ENCODE measurements at places on chromosomes 1 and 21.
A peak's percentile ranks its signal among the peaks of the same experiment; 100 is the strongest.

DNA sequence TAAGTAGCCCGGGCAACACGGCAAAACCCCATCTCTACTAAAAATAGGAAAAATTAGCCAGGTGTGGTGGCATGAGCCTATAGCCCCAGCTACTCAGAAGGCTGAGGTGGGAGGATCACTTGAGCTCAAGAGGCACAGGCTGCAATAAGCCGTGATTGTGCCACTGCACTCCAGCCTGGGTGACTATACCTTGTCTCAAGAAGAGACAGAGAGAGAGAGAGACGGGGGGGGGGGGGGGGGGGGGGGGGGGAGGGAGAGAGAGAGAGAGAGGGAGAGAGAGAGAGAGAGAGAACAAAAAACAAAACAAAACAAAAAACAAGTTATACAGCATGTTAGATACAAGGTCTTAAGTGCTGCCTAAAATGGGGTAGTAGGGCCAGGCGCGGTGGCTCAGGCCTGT, 77.8 kb upstream of the ZNF281 start:
- DNase-seq = no peak

- DNase-seq = no peak
Measured at GRCh38 chr1:100995198-100995988, 30.2 kb downstream of the DPH5 start.

GRCh38 chr1:10866321-10867093, 70.1 kb upstream of the CASZ1 start:
- DNase-seq = peak; percentile 47

DNA sequence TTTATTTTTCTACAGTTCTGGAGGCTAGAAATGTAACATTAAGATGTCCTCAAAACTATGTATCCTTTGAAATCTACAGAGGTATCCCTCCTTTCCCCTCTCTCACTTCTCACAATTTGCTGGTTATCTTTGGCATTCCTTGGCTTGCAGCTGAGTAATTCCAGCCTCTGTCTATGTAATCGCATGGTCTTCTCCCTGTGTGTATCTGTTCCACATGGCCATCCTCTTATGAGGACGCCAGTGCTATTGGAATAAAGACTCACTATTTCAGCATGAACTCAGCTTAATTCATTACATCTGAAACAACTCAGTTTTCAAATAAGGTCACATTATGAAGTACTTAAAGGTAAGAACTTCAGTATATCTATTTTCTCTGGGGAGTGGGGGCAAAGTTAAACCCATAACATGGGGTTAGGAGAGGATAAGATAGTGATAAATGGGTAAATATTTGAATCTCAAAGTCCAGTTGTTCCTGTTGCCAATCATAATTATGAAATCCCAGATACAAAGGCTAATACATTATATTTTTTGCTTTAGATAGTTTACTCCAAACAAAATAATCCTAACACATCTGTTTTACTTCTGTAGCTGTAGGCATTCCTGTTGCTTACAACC, 1290.8 kb downstream of the NCAM2 start:
- DNase-seq = no peak

DNA sequence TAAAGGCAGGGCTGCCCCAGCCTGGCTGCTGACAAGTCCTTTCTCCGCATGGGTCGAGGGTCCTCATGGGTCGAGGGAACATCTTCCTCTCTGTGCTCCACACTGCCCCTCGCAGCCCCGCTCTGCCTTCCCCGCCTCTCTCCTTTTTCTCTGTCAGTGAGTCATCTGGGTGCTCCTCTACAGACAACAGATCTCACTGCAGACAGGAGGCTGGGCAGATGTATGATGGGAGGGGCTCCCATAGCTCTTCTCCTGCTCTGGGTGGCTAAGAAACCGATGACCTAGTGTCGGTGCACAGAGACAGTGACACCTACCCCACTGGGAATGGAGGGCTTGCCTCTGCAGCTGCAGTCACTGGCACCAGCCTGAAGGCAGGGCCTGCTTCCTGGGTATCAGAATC, 5.5 kb downstream of the KCNA10 start:
- no peak for DNase-seq

DNA sequence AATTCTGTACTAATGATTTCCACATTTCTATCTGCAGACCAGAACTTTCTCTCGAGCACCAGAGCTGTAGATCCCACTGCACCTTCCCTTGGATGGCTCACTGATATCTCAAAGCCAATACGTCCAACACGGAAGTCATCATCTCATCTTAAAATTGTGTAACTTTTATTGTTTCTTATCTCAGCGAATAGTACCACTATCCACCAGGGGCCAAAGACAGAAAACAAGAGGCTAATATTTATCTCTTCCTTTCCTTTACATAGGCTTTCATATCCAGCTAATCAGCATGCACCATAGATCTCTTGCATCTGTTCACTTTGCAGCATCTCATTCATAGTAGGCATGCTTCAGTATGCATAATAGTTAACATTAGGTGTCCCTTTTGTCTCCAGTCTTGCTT, 303.6 kb downstream of the PTPRC start:
- DNase-seq = no peak

DNA sequence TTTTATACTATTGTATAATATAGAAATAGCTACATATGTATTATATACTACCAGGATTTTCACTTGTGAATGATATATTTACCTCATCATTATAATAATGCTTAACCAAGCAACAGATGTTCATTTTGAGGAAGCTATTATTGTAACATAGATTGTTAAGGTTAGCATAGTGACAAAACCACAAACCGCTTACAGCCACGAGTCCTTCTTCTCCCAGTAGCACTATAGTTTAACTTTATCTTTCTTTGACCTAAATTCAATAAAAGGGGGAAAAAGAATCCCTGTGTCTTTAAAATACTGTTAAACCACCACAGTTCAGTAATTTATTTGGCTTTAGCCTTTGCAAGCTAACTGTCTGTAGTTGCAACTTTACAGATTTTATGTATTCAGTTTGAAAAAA, 1039.4 kb upstream of the B3GALT2 start:
- DNase-seq = no peak

DNA sequence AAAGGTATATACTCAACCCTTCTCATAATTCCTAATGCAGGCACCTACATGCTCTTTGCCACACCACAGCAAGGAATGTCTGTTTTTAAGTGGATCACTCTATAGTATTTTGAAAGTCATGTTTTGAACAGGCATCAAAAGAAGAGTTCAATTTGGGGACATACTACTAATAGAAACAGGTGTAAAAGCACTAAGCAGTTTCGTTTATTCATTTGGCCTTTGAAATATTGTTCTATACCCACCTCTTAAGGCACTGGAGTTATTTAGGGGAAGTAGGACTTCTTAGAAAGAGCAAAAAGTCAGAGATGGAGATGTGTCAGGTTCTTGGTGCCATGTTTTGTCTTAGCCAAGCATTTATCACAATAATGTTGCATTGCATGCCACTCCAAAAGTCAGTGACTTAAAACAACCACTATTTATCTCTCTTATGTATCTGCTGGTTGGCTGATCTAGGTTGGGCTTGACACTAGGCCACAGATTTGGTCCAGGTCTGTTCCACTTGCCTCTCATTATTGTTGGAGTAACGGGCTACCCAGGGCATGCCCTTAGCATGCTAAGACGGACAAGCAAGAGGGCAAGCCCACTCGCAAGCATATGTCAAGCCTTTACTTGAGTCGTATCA, 107.5 kb downstream of the RGL1 start:
- no peak for DNase-seq

DNA sequence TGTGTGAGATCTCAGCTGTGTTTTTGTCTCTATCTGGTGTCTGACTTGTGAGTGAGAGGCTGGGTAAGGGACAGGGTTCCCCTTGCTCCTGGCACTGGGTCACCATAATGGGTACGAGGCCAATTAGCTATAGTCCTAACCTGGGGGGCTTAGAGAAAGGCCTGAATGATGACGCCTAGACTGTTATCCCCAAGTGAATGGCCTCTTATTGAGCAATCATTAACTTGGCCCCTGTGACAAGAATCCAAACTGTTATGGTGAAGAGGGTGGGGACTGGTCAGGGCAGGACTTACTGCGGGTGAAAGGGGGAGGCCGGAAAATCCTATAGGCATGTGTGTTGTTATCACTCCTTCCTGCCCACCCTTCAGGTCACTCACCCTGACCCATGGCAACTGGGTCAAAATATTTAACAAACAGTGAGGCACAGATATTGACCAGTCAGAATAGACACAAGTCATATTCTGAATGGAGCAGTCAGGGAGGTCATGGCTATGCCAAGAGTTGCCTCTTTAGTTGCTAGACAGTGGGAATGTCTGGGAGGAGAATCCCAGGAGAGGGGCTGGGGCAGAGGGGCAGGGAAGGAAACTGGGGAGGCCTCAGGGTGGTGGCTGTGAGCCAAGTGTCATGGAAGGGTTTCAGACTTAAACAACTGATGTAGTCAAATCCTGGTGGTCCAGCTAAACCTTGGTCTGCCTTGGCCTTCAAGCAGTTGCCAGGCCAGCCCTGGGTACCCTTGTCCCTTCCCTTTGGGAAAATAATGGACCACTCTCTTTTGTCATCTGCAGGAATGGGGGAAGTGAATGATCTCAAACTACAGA, 3.2 kb downstream of the NR0B2 start:
- no peak for DNase-seq

DNA sequence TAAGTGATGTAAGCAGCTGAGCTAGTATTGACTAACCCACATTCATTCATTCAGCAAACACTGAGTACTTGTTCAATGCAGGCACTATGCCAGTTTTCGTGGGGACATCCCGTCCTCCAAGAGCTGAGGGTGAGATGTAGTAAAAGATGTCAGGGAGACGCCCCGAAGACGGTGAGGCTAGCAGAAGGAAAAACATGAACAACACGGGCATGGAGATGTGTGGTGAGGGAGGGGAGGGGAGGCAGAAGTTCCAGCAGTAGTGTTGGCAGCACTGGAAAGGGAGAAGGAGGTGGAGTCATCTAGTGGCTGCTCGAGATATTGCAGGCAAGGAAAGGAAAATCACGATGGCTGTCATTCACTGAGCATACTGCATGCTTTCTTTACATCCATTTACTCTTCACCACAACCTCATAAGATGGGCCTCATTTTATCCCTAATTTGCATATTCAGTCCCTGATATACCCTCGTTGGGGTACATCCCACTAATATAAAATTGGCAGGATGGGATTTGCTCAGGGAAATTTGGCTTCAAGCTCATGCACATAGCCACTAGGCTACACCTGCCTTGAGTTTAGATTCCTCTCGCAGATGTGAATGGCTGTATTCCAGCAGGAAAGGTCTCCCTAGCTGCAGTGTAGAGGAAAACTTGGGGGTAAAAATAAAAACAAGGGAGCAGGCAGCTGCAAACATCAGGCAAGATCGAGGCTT, 14.5 kb downstream of the PDZK1IP1 start:
- DNase-seq = peak; percentile 67

Measured in stimulated activated CD8-positive, alpha-beta memory T cell treated with anti-CD3 and anti-CD28 coated beads, Interleukin-4, amount 100 ng/mL, for 48 hours (primary cell).